Stimulated activated CD8-positive, alpha-beta memory T cell treated with anti-CD3 and anti-CD28 coated beads, Interleukin-15, amount 100 ng/mL, for 4 hours (primary cell): ENCODE measurements at places on chromosomes 1 and 21.
A peak's percentile ranks its signal among the peaks of the same experiment; 100 is the strongest.

GRCh38 chr1:34770891-34771504, 10.0 kb upstream of the GJB3 start:
- no peak for DNase-seq

DNA sequence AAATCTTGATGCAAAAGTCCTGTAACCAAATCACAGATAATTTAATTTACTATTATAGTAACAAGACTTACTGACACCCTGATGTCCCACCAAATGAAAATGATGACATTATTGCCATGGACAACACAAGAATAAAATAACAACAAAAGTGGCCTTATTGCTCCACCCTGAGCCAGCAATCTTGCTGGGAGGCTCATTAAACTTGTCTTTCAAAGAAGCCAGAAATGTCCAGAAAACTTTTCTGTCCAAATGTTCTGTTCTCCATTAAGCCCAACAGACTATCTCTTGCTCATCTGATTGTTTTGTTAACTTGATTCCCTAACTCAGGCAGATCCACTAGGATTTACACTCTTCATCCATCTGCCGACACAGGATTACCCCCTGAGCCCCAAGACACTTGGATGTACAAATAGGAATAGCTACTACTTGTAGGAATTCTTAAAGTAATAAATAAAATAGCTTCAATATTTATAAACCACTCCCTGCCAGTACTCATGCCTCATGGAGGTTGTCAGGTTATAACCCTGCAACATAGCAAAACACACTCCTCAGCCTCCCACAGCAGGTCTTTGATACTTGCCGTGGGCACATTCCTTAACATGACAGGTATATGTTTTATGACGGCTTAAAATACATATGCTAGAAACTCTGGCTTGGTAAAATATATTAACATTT, 84.9 kb downstream of the PTPN14 start:
- DNase-seq = no peak

DNA sequence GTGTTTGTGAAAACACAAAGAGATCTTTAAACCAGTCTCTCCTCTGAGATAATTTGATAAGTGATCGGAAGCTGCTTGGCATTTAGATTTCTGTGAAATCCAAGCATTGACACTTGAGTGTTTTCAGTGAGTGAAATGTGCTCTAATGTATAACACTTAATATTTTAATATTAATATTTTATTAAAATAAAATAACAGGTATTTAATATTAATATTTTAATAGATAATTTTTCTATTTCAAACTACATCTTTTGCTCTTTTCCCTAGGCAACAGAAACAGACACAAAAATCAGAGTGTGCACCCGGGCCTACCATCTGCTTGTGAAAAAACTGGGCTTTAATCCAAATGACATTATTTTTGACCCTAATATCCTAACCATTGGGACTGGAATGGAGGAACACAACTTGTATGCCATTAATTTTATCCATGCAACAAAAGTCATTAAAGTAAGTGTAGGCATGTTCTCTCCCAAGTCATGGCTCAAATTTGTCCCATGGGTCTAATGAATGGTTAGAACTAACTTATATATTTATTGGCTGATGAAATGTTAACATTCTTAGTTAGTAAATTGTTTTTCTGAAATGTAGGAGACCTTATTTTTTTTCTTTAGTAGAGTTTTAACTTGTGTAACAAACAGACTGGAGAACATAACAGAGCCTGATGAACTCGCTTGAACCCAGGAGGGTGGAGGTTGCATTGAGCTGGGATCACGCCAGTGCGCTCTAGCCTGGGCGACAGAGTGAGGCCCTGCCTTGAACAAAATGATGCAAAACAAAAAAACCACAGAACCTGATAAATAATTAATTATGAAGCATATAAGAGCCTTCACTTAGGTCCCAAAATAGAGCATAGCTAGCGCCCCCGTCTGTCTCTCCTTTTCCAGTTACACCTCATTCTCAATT, 55.2 kb downstream of the MTR start:
- no peak for DNase-seq

GRCh38 chr1:193066606-193067005, 7.2 kb downstream of the RO60 start:
- DNase-seq = no peak

- no peak for DNase-seq
Measured at GRCh38 chr21:16280686-16281091, 550.9 kb downstream of the USP25 start.

GRCh38 chr1:197920067-197920396, 2.9 kb downstream of the LHX9 start:
- DNase-seq = no peak

DNA sequence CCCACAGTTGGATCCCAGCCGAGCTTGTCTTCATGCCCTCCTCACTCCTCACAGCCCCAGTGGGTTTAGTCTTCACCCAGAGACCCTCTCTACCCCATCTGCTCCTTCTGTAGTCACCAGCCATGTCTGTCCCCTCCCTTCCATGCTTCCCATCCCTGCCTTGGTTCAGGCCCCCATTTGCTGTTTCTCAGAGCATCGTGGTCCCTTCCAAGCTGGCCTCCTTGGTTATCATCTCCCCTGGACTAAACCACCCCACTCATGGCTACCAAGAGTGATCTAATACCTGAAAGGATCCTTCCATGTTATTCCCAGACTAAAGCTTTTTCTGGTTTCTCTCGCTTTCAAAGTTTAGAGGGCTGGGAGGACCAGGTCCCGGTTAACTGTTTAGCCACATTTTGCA, 8.3 kb downstream of the CNIH3 start:
- DNase-seq = no peak

DNA sequence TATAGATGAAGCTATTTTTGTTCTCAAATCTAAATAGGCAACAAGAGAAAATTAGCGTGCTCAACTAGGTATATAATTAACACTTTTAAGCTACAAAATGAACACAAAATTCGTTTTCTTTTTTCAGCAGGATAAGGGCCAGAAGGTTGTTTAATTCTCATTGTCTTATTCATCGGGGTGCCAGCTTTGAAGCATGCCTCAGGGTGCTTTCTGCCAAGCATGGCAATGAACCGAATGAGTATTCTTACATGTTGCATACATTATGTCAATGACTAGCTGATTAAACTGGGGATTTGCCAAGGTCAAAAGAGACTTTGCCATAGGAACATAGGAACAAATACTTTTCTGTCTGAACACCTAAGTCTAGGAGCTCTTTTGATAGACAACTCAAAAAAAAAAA, 102.0 kb upstream of the MAP1LC3C start:
- no peak for DNase-seq

DNA sequence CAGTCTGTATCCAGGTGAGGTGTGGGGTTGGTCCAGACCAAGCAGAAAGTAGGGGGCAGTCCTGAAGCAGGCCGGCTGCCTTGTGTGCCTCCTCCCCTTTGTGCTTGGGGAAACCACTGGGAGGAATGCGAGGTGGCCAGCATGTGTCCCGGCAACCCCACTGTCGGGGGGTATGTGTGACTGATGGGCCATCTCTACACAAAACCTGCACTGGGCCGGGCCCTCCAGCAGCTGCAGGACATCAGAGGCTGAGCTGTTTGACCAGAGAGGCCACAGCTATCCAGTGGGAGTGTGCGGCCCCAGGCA, 33.3 kb downstream of the TMEM51 start:
- DNase-seq = no peak

GRCh38 chr1:20964540-20965484, 177.7 kb upstream of the HP1BP3 start:
- DNase-seq = no peak

DNA sequence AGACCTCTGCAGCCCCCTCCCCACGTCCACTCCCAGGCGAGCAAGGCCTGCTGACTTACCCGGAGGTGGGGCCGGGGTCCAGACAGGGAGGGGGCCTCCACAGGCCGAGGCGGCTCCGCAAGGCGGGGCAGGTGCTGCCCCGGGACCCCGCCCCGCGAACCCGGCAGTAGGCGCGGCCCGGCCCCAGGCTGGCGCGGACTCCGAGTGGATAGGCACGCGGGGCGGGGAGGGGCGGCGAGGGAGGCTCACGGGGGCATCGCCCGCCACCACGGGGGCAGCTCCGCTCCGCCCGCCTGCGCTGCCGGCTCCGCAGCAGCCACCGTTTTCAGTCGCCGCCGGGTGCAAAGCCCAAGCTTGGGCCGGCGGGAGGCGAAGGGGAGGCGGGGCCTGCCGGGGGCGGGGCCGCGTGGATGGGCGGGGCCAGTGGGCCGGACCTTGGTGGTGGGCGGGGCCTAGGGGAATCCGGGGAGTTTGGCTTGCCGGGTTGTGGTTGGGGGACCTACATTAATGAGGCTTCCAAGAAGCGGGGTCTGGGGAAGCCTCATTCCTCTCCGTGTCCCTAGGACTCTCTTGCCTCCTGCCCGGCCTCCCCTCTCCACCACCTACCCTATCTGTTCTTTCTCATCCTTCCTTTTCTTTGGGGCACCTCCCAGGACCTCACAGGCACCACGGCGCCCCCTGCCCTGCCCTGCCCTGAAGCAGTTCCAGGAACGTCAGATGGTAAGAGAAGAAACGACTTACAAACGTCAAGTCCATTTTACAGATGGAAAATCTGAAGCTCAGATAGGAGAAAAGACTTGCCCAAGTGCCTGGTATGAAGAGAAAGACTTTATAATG, at the start of gene RIMS3:
TSS of gene RIMS3 (minus strand) at position 348 of the 837 bp plus-strand sequence. CDS start 23,757 bp downstream, outside the sequence.
- DNase-seq = peak; percentile 65

DNA sequence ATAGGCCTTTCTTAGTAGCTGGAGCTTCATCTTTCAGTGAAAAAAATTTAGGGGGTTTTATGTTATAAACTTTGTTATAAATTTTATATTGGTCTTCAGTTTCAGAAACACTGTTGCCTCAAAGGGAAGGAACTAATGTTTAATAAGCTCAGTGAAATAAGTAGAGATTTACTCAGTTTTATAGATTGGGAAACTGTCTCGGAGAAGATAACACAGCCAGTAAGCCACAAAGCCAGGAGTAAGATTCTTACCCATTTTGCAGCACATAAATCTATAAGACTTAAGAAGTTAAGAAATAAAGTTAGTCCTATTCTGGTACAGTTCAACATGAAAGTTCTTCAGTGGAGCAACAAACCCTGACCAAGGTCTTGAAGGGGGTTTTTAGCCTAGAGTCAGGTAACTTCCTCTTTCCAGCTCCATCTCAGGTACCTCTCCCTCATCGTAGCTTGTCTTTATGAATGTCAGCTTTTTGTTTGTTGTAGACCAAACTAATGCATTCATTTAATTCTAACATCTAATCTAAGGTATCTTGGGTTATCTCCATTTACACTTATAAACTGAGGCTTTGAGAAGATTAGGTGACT, 3.3 kb downstream of the KPNA6 start:
- no peak for DNase-seq

GRCh38 chr1:230540421-230541155, 101.7 kb upstream of the COG2 start:
- no peak for DNase-seq

- no peak for DNase-seq
Measured at GRCh38 chr1:171521567-171521966, 36.2 kb downstream of the PRRC2C start.

GRCh38 chr1:208374391-208374941, 130.3 kb upstream of the PLXNA2 start:
- no peak for DNase-seq

- DNase-seq = no peak
Measured at GRCh38 chr1:60227601-60228000, 154.0 kb upstream of the C1orf87 start.

DNA sequence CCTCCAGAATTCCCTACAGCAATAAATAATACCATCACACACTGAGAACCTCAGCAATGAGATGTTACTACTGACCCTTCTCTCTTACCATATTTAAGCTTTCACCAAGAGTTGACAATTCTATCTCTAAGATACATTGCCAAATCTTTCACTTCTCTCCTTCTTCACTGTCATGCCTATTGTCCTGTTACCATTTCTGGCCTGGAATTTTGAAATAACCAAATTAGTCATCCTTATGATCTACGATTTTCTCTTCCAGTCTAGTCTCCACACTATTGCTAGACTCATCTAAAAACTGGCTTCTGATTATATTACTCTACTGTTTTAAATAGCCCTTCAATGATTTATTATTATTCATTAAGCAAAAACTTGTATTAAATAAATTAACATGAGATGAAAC, 656.1 kb upstream of the ADGRL4 start:
- DNase-seq = no peak

- no peak for DNase-seq
Measured at GRCh38 chr1:202752774-202753173, 42.5 kb upstream of the SYT2 start.

DNA sequence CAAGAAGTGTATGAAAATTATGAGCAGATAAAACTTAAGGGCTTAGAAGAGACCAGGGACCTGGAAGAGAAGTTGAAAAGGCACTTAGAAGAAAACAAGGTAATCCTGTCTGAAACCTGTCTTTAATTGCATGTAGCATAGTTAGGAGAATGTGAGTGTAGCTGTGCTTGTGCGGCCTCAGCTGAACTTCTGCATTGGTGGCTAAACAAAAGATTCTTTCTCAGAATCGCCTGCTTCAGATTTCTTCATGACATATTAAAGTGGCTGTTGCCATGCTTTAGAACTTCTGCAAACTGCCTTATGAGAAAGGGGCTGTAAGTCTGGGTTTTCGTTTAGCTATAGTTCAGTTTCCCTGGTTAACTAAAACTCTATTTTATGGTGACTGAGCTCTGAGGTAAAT, 94.5 kb downstream of the VPS26C start:
- no peak for DNase-seq

DNA sequence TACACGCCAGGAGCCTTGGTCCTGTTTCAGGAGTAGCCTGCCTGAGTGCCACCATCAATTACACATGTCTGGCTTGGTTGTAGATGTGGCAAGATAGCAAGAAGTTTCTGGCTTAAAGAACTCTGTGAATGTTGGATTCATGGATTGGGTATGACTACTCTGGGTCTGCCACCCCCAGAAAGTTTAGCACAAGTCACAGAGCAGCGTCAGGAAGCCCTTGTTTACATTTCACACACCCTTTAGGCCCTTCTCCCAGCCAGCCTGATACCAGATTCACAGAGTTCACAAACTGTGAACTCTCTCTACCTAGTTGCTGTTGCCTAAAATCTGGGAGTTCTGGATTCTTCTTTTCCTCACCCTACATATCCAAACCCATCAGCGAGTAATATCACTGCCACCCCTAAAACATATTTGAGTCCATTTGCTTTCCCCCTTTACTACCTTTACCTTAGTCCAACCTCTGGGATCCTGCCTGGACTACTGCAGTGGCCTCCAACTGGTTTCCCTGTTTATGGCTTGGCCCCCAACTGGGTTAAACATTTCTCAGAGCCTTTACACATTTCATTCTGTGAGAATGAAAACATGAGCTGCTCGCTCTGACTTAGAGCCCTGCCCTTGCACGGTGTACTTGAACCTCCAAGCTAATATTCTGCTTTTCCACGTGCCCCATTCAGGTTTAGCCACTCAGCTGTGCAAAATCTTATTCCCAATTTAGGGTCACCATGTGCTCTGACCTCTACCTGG, 4.1 kb upstream of the CCDC24 start:
- DNase-seq = no peak

DNA sequence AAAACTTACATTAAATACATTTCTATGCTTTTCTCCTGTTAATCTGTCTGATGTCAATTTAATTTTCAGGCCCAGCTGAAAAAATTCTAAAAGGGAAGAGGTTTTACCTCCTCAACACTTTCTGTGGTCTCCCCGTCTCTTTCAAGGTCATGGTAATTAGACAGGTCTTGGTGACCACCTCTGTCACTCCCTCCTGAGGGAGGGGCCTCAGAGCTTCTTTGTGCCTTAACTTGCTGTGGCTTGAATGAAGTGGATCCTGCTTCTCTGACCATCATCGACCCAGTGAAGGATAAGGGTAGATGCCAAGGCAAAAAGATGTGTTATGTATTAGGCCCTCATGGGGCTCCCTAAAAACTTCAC, 40.8 kb upstream of the OSBPL9 start:
- DNase-seq = no peak
